ENCODE measurements at places on chromosomes 11 and 22. TPM values are rescaled to one million over a fixed set of nuclear protein-coding genes. Genes with fewer than 3 reads are reported as not detected.
A peak's percentile ranks its signal among the peaks of the same experiment; 100 is the strongest.

The AMOTL1 gene
- polyA plus RNA-seq, result 15.5 TPM

GRCh38 chr11:121514432-121515334 is 61.9 kb upstream of the SORL1-AS1 start:
- H3K4me3 ChIP-seq, result no peak overlapping the region
- no peak overlapping the region for H3K27ac ChIP-seq
- no peaks in the 10 kb centered on the region for H3K27me3 ChIP-seq
- DNase-seq, result peak; percentile 48
- H3K4me1 ChIP-seq, result peaks cover 7% of the 10 kb centered on the region

- H3K27ac ChIP-seq, result no peak overlapping the region
- H3K36me3 ChIP-seq, result no peaks in the 10 kb centered on the region
- no peak for DNase-seq
- H3K27me3 ChIP-seq, result no peaks in the 10 kb centered on the region
Measured at GRCh38 chr11:26780376-26781085, 58.7 kb upstream of the SLC5A12 start.

The APOBEC3F gene
- polyA plus RNA-seq, result 3.9 TPM

The ARAP1 gene
- polyA plus RNA-seq, result 69.1 TPM

GRCh38 chr11:64867748-64868462 is 10.5 kb downstream of the EHD1 start:
- no peak overlapping the region for H3K4me3 ChIP-seq
- peaks cover 83% of the 10 kb centered on the region for H3K4me1 ChIP-seq
- H3K27me3 ChIP-seq, result no peaks in the 10 kb centered on the region
- no peak for DNase-seq
- H3K36me3 ChIP-seq, result peaks cover 44% of the 10 kb centered on the region

DNA sequence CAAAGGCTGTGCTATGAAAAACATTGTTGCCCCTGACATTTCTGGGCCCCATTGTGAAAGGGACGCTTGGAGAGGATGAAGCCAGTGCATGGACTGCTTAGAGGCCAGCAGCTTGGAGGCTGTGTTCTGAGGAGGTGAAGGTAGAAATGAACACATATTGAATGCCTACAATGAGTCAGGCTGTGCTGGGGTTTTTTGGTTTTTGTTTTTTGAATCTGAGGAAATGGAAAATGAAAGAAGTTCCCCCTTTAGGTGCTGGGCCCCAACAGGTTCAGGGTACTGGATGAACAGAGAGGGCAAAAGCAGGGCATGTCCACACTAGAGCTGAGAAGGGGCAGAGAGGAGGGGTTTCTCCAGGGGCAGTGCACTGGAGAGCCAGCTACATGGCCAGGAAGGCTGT is 166.1 kb upstream of the API5 start:
- no peaks in the 10 kb centered on the region for H3K36me3 ChIP-seq
- no peak overlapping the region for H3K27ac ChIP-seq
- no peaks in the 10 kb centered on the region for H3K4me1 ChIP-seq
- H3K27me3 ChIP-seq, result no peaks in the 10 kb centered on the region
- H3K4me3 ChIP-seq, result no peak overlapping the region
- no peak for DNase-seq

The MRGPRF gene
- polyA plus RNA-seq, result 17.6 TPM

Measured in large intestine (tissue), 12 donors.